ENCODE measurements at places on chromosomes 7 and 10.

- no peak for DNase-seq
Measured at GRCh38 chr10:125208854-125209565, 48.6 kb upstream of the CTBP2 start.

DNA sequence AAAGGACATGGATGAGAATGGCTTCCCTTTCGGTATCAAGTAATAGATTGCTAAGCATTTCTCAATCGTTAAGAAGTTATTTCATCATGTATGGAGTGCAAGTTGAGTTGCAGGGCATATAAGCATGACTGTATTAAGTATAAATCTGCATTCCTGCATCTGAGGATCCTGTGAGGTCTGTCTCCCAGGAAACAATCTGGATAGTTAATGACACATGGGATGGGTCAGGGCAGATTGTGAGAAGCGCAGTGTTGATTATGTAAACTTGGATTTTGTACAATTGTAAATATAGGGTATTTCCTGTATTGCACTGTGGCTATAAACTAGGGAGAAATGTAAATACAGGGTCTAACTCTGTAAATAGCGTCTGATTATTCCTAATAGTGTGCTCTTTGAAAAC lies 102.6 kb downstream of the PLXDC2 start:
- no peak for DNase-seq

DNA sequence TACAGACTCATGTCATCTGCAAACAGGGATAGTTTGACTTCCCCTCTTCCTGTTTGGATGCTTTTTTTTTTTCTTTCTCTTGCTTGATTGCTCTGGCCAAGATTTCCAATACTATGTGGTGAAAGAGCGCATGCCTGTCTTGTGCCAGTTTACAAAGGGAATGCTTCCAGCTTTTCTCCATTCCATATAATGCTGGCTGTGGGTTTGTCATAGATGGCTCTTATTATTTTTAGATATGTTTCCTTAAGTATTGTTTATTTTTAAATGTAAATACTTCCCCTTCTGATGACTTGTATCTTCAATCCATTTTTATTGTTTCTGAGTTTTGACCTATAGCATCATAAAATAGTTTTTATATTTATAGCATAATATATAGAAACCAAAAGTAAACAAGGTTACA lies 17.9 kb downstream of the FAM237B start:
- no peak for DNase-seq

DNA sequence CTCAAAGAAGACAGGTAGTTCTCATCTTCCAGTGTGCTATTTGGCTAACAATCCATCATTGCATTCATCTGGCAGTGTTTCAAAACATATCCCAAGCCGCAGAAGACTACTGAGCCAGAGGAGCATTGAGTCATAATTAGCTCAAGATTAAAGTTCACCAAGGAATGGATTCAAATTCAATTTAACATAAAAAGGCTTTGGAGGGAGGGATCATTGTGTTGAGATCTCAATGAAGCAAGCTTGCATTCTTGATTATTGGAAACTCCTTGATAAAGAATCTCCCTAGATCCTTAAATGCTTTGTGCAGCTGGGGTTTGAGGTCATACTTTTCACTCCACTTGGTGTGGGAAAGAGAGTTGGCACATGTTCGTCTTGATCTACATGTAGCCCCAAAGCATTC lies 142.8 kb upstream of the SEMA3A start:
- DNase-seq = no peak

- no peak for DNase-seq
Measured at GRCh38 chr10:3977761-3978160, 192.8 kb upstream of the KLF6 start.
